WTC11 (cell line): ENCODE measurements at places on chromosomes 6 and 20.
A peak's percentile ranks its signal among the peaks of the same experiment; 100 is the strongest.

DNA sequence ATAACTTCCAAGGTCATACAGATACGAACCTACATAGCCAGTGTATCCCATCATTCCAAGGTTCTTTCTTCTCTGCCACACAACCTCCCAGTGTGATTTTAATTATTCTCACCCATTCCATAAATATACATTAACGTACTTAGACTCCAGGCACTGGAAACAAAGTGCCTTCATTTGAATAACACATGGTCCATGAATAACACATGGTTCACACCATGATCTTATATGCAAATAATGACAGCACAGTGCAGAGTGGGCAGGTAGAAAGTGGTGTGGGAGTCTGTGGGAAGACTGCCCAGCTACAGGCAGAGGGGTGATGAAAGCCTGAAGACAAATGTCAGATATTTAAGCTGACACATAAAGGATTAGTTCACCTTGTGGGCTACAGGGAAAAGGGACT is 425.2 kb downstream of the HACE1 start:
- H3K4me3 ChIP-seq, result no peak overlapping the region
- no peaks in the 10 kb centered on the region for H3K36me3 ChIP-seq
- 0 out of 2 replicates have a peak overlapping the region, but pooled peaks have one; percentile 17 for H3K27ac ChIP-seq
- no peaks in the 10 kb centered on the region for H3K27me3 ChIP-seq

- peaks cover 26% of the 10 kb centered on the region for H3K27me3 ChIP-seq
- H3K4me3 ChIP-seq, result no peak overlapping the region
- no peaks in the 10 kb centered on the region for H3K36me3 ChIP-seq
- H3K4me1 ChIP-seq, result peaks cover 4% of the 10 kb centered on the region
- H3K27ac ChIP-seq, result no peak overlapping the region
Measured at GRCh38 chr20:63068711-63069367, 62.1 kb upstream of the BHLHE23 start.

GRCh38 chr20:26209171-26209941 is 512.7 kb upstream of the ZNF337 start:
- peaks cover 4% of the 10 kb centered on the region for H3K4me1 ChIP-seq
- H3K27ac ChIP-seq, result no peak overlapping the region
- peak overlapping the region; percentile 44 for H3K4me3 ChIP-seq

- no peak overlapping the region for H3K4me3 ChIP-seq
- no peaks in the 10 kb centered on the region for H3K36me3 ChIP-seq
- H3K27me3 ChIP-seq, result no peaks in the 10 kb centered on the region
- H3K4me1 ChIP-seq, result peaks cover 11% of the 10 kb centered on the region
- no peak for DNase-seq
Measured at GRCh38 chr6:130602151-130602770, 224.9 kb upstream of the SMLR1 start.

DNA sequence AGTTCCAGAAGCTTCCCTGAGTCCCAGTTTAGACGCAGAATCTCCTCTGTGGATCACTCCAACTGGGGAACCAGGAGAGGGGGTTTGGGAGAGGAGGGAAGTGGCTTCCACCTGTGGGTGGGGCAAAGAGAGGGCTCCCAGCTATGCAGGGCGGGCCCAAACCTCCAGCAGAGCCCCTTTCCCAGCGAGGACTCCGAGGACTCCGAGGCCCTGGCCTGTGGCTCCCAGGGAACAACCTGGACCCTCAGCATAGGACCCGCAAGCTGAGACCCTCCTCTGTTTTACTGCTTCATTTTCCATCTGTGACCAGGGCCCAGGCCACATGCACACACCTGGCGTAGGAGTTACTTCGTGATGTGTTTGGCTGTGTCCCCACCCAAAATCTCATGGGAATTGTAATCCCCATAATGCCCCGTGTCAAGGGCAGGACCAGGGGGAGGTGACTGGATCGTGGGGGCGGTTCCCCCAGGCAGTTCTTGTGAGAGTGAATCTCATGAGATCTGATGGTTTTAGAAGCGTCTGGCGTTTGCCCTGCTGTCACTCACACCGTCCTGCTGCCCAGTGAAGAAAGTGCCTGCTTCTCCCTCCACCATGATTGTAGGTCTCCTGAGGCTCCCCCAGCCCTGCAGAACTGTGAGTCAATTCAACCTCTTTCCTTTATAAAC is 27.9 kb downstream of the NTSR1 start:
- no peaks in the 10 kb centered on the region for H3K36me3 ChIP-seq
- peak; percentile 29 for DNase-seq
- peaks cover 5% of the 10 kb centered on the region; the same call in 1 of the 2 replicates for H3K4me1 ChIP-seq
- H3K27me3 ChIP-seq, result peaks cover 8% of the 10 kb centered on the region; the same call in 1 of the 2 replicates
- no peak overlapping the region for H3K4me3 ChIP-seq
